Stimulated activated CD4-positive, alpha-beta T cell treated with anti-CD3 and anti-CD28 coated beads, Interleukin-4, amount 100 ng/mL, for 48 hours (primary cell): ENCODE measurements at places on chromosomes 12 and 14.

DNA sequence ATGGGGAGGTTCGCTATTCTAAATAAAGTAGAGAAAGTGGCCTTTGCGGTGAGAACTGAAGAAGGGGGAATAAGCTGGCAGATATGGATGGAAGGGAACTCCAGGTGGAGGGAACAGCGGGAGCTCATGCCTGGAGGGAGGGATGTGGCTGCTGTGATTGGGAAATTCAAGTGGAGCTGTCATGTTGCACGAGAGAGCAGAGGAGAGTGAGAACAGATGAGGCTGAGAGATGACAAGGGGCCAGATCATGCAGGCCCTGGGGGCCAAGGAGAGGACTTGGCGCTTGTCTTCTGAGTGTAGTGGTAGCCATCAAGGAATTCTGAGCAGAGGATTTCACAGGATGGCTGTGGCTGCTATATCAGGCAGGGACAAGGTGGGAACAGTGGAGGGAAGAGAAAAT is 35.0 kb downstream of the TGFB3 start:
- no peak for DNase-seq

DNA sequence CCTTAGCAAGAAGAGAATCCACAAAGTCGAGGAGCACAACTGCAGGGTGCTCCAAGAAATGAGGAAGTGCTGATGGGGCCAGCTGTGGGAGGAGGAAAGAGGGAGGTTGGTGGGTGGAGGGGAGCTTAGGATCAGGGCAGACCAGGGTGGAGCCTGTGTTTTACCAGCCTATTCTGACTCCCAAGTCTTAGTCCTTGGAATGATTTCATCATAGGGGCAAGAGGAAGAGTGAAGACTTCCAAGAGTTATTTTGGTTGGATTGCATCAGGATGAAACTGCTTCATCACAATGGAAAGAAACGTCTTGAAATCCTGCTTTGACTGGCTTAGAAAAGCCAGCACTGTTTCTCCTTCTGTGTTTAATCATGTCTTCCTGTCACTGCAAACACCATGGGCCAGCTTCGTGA is 194.0 kb downstream of the DPF3 start:
- DNase-seq: no peak

- DNase-seq: no peak
Observed at GRCh38 chr14:99589651-99590530, 14.1 kb downstream of the CCDC85C start.

DNA sequence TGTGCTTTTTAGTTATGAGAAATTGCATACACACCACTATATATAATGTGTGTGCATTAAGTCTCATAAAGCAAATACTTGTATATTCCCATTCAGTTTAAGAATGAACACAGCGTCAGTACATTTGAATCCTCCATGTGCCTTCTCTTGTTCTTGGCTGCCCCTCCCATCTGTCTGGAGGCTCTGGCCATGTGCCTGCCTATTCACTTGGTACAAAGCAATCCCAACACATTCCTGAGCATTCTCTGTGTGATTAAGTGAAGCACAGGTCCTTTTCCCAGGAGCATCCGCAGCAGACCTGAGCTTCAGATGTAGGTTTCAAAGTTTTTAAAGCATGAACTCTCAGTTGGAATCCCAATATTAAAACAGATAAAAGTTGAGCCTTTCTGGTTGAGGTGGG is 58.7 kb downstream of the POLR3B start:
- no peak for DNase-seq

DNA sequence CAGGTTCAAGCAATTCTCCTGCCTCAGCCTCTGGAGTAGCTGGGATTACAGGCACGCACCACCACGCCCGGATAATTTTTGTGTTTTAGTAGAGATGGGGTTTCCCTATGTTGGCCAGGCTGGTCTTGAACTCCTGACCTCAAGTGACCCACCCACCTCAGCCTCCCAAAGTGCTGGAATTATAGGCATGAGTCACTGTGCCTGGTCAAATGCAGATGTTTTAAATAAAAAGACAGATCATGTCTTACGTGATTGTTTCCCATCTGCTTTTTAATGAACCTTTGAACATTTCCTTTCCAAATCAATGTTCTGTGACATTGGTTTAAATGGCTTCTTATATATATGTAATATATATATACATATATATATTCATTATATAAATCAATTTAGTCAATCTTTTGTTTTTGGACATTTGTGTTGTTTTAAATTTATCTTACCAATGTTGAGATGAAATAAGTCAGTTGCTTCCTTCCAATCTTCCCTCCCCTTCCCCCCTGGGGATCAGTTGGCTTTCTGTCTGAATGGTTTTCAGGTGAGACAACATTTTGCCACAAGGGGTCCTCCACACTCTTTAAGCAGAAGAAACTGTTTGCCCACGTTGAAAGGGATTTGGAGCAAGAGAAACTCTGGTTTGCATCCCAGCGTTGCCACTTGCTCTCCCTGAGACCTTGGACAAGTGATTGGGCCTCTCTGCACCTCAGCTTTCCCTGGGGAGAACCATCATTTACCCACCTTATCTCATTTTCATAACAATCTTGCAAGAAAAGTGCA is 47.6 kb upstream of the RBM19 start:
- DNase-seq: no peak

GRCh38 chr14:22515929-22516328 is 73.1 kb downstream of the DAD1 start:
- no peak for DNase-seq

DNA sequence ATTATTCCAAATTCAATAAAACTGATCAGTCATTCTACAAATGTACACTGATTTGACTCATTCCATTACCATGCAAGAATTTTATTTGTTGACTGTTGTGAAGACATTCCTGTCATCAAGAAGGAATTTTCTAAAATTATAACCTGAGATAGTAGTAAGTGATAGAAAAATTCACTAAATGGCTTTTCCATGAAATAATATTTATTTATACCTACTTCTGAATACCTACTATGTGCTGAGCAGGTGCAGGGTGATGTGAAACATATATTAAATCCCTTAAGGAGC is 841.7 kb downstream of the NRXN3 start:
- no peak for DNase-seq

- no peak for DNase-seq
Observed at GRCh38 chr12:91414636-91415035, 232.0 kb upstream of the DCN start.
